IMR-90 (cell line): ENCODE measurements at places on chromosomes 4 and X.

DNA sequence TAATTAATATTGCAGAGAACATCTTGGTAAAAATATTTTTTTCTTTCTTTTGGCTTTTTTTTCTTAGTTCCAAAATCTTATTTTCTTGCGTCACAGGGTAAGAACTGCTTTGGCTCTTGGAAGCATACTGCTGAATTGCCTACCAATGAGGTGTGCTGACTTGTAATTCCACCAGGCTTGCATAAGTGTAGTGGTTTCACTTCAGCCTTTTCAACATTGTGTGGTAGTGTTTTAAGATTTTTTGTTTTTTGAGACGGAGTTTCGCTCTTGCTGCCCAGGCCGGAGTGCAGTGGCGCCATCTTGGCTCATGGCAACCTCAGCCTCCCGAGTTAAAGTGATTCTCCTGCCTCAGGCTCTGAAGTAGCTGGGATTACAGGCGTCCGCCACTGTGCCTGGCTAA is 42.4 kb downstream of the N4BP2 start:
- no peak for DNase-seq
- H3K4me1 ChIP-seq: no peaks in the 10 kb centered on the region
- no peak overlapping the region for H3K27ac ChIP-seq
- no peaks in the 10 kb centered on the region for H3K27me3 ChIP-seq
- 0 out of 2 replicates have a peak, but pooled peaks cover 2% of the 10 kb centered on the region for H3K36me3 ChIP-seq

- no peaks in the 10 kb centered on the region for H3K4me1 ChIP-seq
- H3K27ac ChIP-seq: no peak overlapping the region
- no peak for DNase-seq
- no peaks in the 10 kb centered on the region for H3K27me3 ChIP-seq
Measured at GRCh38 chr4:106835919-106836318, 200.2 kb downstream of the DKK2 start.

DNA sequence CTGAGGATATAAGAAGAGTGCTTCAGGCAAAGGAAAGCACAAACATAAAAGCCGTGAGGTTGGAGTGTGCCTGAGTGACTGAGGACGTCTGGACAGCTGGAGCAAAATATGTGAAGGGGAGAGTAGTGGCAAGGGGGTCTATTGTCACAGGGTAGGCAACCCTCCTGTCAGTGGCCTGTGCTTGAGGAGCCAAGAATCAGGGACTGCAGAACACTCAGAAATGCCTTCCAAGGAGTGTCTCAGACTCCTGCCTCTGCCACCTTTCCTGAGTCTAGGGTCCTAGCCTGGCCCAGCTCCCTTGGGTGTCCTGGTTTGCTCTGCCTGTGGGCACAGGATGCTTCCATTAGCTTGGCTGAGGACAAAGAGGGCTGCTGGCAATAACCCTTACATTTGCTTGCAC is 152.5 kb upstream of the PJA1 start:
- no peaks in the 10 kb centered on the region for H3K36me3 ChIP-seq
- peaks cover 46% of the 10 kb centered on the region for H3K27me3 ChIP-seq
- H3K27ac ChIP-seq: no peak overlapping the region
- H3K4me1 ChIP-seq: no peaks in the 10 kb centered on the region
- no peak overlapping the region for H3K4me3 ChIP-seq

GRCh38 chr4:22668301-22668700 is 24.4 kb upstream of the GBA3 start:
- H3K4me3 ChIP-seq: no peak overlapping the region
- no peaks in the 10 kb centered on the region for H3K4me1 ChIP-seq
- no peak overlapping the region for H3K27ac ChIP-seq
- peak; percentile 22 for DNase-seq

DNA sequence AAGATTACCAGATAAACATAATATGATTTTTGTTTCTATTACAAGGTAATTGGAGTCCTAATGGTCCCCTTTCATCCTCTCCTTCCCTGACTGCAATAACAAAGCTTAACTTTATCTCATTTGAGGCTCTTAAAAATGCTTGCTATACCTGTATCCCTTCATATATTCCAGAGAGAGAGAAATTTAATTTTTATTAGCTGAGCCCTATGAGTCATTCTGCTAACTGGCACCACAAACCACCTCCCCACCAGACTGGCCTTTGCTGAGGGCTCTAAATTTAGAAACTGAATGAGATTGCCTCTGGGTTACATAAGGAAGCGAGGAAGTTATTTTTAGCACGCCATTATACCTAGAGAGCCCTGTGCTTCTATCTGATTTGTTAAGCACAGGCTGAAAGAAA is 27.4 kb downstream of the CBLL2 start:
- no peak overlapping the region for H3K4me3 ChIP-seq
- no peaks in the 10 kb centered on the region for H3K36me3 ChIP-seq
- H3K27ac ChIP-seq: no peak overlapping the region

DNA sequence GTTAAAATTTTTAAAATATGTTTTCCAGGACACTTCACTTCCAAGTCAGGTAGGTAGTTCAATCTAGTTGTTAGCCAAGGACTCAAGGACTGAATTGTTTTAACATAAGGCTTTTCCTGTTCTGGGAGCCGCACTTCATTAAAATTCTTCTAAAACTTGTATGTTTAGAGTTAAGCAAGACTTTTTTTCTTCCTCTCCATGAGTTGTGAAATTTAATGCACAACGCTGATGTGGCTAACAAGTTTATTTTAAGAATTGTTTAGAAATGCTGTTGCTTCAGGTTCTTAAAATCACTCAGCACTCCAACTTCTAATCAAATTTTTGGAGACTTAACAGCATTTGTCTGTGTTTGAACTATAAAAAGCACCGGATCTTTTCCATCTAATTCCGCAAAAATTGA is 49.7 kb downstream of the XIAP start:
- H3K4me1 ChIP-seq: 0 out of 2 replicates have a peak, but pooled peaks cover 3% of the 10 kb centered on the region
- H3K36me3 ChIP-seq: peaks cover 2% of the 10 kb centered on the region
- no peak overlapping the region for H3K27ac ChIP-seq
- H3K27me3 ChIP-seq: no peaks in the 10 kb centered on the region
- peak; percentile 68 for DNase-seq
- H3K4me3 ChIP-seq: no peak overlapping the region

DNA sequence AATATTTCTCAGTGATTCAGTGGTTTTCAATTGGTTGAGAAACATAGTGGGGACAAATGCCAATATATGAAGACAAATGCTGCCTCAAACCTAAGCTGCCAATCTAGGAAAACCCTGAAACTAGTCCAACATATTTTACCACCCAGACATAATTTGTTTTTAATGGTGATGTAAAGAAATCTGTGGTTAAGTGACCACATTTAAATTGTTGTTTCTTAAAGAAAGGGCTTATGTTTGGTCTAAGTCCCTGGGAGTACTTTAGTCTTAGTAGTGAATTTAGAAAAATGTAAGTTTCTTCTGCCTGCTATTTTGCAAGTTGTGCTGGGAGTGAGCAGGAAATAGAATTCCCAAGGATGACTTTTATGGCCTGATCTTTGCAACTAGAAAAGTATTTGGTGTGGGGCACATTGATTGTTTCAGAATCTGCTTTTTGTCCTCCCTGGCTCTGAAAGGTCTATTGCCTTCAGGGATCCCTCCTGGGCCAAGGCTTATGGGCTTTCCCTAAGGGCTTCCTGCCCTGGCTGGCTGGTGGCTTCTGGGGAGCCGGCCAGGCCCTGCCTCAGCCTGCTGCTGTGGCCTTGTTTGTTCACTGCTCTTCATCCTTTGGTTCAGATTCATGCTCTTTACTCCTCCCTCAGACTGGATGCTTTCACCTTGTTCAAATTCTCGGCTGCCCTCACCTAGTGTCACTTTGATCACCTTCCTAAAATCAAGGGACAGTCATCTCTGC is 169.8 kb upstream of the JADE1 start:
- H3K27ac ChIP-seq: no peak overlapping the region
- H3K4me3 ChIP-seq: no peak overlapping the region
- H3K4me1 ChIP-seq: peaks cover 2% of the 10 kb centered on the region; the same call in 1 of the 2 replicates
- no peaks in the 10 kb centered on the region for H3K36me3 ChIP-seq

GRCh38 chrX:131987252-131987651 is 35.9 kb upstream of the STK26 start:
- no peak for DNase-seq
- peaks cover 4% of the 10 kb centered on the region for H3K27me3 ChIP-seq
- no peaks in the 10 kb centered on the region for H3K36me3 ChIP-seq
- no peaks in the 10 kb centered on the region for H3K4me1 ChIP-seq
- H3K4me3 ChIP-seq: no peak overlapping the region

DNA sequence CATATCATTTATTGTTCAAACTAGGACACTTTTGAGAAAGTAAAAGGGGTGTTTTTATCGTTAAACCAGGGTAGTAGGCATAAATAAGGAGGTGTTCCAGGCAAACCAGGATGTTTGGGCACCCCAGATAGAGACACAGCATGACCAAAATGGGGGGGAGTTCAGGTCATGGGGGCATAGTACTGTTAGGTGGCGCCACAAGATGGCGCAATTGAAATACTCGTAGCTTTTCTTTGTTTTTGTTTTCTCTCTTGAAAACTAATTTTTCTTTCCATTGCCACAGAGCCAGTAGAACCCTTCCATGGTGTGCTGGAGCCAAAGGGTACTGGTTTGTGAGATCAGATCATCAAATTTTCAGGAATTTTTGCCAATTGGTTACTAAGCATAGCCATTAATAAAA is 283.4 kb downstream of the BCOR start:
- H3K27ac ChIP-seq: no peak overlapping the region
- no peaks in the 10 kb centered on the region for H3K36me3 ChIP-seq
- H3K27me3 ChIP-seq: peaks cover 4% of the 10 kb centered on the region; the same call in 1 of the 2 replicates
- H3K4me1 ChIP-seq: peaks cover 3% of the 10 kb centered on the region; the same call in 1 of the 2 replicates

DNA sequence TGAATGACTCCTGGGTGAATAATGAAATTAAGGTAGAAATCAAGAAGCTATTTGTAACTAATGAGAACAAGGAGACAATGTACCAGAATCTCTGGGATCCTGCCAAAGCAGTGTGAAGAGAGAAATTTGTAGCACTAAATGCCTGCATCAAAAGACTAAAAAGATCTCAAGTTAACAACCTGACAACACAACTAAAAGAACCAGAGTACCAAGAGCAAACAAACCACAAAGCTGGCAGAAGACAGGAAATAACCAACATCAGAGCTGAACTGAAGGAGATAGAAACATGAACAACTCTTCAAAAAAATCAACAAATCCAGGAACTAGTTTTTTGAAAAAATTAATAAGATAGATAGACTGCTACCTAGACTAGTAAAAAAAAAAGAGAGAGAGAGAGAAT is 8.4 kb downstream of the CFAP299 start:
- no peaks in the 10 kb centered on the region for H3K27me3 ChIP-seq
- DNase-seq: no peak
- no peaks in the 10 kb centered on the region for H3K36me3 ChIP-seq

- H3K4me1 ChIP-seq: peaks cover 17% of the 10 kb centered on the region
- H3K4me3 ChIP-seq: no peak overlapping the region
- DNase-seq: no peak
- H3K27me3 ChIP-seq: no peaks in the 10 kb centered on the region
Measured at GRCh38 chr4:121784401-121784800, 16.7 kb upstream of the EXOSC9 start.

DNA sequence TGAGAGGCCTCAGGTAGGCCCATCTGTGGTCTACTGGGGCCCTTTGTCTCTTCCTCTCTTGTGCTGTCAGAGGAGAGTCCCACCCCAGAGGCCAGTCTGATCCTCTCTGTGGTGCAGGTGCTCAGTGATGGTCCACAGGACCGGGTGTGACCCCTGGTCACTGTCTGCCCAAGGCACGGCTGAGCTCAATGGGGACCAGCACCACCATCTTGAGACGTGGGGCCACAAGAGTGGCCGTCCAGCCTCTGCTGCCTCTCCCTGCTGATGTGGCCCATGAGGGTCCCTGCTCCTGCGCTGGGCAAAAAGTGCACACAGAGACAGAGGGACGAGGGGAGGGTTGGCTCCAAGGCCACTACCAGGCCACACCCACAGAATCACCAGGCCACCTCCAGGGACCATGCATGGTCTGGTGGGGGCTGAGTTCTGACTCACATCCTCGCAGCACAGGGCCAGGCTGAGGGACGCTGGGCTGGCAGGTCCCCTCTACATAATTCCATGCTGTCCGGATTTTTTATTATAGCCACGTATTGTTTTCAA is 88.3 kb downstream of the FAM53A start:
- H3K36me3 ChIP-seq: no peaks in the 10 kb centered on the region
- H3K27me3 ChIP-seq: peaks cover 8% of the 10 kb centered on the region; the same call in 1 of the 2 replicates
- H3K27ac ChIP-seq: no peak overlapping the region
- H3K4me1 ChIP-seq: no peaks in the 10 kb centered on the region

GRCh38 chr4:2412534-2412884 is 5.9 kb downstream of the ZFYVE28 start:
- H3K4me3 ChIP-seq: peak overlapping the region; percentile 22; the same call in 1 of the 2 replicates
- no peak for DNase-seq
- no peaks in the 10 kb centered on the region for H3K36me3 ChIP-seq
- H3K27ac ChIP-seq: peak overlapping the region; percentile 7; the same call in 1 of the 2 replicates

- no peak overlapping the region for H3K27ac ChIP-seq
- peaks cover 5% of the 10 kb centered on the region; the same call in 1 of the 2 replicates for H3K4me1 ChIP-seq
- no peak for DNase-seq
- peaks cover 54% of the 10 kb centered on the region for H3K36me3 ChIP-seq
- no peak overlapping the region for H3K4me3 ChIP-seq
Measured at GRCh38 chr4:82848706-82849105, 42.2 kb downstream of the SEC31A start.

DNA sequence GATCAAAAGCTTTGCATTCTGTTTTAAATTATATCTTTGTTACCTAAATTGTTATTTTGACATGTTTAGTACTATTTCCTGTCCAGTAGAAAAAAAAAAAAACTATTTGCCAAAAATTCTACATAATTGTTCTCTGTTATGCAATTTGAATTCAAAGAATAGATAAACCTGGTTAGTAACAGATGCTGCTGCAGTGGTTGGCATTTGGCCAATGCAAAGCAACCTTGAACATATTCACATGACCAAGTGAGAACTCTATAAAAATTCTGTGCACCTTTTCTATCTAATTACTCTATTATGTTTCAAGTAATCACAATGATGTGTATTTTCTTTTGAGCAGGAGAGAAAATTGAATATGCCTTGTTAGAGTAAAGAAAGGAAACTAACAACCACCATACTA is 1473.4 kb downstream of the RPA4 start:
- H3K36me3 ChIP-seq: no peaks in the 10 kb centered on the region
- no peak for DNase-seq
- no peak overlapping the region for H3K27ac ChIP-seq
- no peaks in the 10 kb centered on the region for H3K4me1 ChIP-seq
- H3K4me3 ChIP-seq: no peak overlapping the region

DNA sequence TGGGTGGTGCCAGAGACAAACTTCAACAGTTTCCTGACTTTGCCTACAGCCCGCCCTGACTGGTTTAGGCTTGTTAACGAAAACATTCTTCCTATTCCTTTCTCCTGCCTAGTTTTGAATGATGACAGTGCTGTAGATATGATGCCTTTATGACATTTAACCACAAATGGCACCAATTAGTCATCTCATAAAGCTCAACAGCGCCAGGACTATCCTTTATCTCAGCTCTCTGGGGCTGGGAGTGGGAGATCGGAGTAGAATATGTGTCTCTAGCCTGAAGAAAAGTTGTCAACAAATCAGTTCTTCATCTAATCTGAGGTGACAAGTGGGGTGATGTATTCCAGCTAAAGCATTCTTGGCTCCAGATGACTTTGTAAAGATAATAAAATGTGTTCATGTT is 64.6 kb upstream of the SH3RF1 start:
- H3K36me3 ChIP-seq: no peaks in the 10 kb centered on the region
- H3K27me3 ChIP-seq: no peaks in the 10 kb centered on the region
- H3K4me3 ChIP-seq: no peak overlapping the region

DNA sequence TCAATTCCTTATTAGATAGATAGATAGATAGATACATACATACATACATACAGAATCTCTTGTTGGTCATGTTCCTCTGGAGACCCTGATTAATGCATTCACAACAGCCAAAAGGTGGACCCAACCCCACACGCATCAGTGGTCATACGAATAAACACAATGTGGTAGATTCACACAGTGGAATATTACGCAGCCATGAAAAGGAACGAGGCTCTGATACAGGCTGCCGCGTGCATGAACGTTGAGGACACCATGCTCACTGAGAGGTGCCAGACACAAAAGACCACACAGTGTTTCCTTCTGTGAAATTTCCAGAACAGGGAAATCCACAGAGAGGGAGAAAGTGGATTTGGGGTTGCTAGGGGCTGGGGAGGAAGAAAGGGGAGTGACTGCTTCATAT is 136.7 kb downstream of the CRLF2 start:
- H3K4me1 ChIP-seq: no peaks in the 10 kb centered on the region
- H3K27ac ChIP-seq: no peak overlapping the region
- H3K36me3 ChIP-seq: no peaks in the 10 kb centered on the region
- H3K4me3 ChIP-seq: no peak overlapping the region
